ENCODE measurements at places on chromosomes 12 and 14. TPM values are rescaled to one million over a fixed set of nuclear protein-coding genes. Genes with fewer than 3 reads are reported as not detected.

- no peaks in the 10 kb centered on the region for H3K4me1 ChIP-seq
- no peaks in the 10 kb centered on the region for H3K27me3 ChIP-seq
- H3K4me3 ChIP-seq, result no peak overlapping the region
- no peak overlapping the region for H3K27ac ChIP-seq
- H3K36me3 ChIP-seq, result peaks cover 14% of the 10 kb centered on the region
- no peak for DNase-seq
Measured at GRCh38 chr12:57813971-57814772, 4.4 kb downstream of the AVIL start.

The ETNK1 gene
- 26.4 TPM for total RNA-seq

GRCh38 chr12:82412246-82412645 is 53.9 kb downstream of the METTL25 start:
- no peaks in the 10 kb centered on the region for H3K27me3 ChIP-seq
- DNase-seq, result no peak
- no peaks in the 10 kb centered on the region for H3K4me1 ChIP-seq
- no peak overlapping the region for H3K4me3 ChIP-seq

The CLEC7A gene
- 3.7 TPM for total RNA-seq

The CABP1 gene
- 0.11 TPM for total RNA-seq

The TMED8 gene
- total RNA-seq, result 5.1 TPM

- no peak overlapping the region for H3K4me3 ChIP-seq
- no peak for DNase-seq
- H3K27ac ChIP-seq, result no peak overlapping the region
- H3K27me3 ChIP-seq, result peaks cover 2% of the 10 kb centered on the region
- no peaks in the 10 kb centered on the region for H3K36me3 ChIP-seq
Measured at GRCh38 chr12:130353081-130353480, 15.4 kb downstream of the PIWIL1 start.

The TMTC2 gene
- 2.1 TPM for total RNA-seq

DNA sequence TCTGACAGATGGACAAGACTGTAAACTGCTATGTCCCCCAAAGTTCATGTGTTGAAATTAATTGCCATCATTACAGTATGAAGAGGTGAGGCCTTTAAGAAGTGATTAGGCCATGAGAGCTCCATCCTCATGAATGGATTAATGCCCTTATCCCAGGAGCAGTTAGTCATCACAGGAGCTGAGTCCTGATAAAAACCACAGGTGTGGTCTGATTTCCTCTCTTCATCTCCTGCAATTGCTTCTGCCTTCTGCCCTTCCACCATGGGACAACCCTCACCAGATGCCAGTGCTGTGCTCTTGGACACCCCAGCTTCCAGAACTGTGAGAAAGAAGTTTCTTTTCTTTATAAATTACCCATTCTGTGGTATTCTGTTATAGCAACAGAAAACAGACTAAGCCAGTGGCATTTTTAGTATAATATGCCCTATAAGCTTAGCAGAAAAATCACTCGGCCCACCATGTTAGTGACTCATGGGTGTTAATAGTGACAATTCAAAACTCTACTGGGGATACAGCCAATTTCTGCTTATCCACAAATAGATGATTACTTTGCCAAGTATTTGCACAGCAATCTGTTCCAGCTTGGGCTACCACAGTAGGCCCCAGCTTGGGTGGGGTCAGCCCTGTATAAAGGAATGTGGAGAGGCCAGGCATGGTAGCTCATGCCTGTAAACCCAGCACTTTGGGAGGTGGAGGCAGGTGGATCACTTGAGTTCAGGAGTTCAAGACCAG is 129.0 kb upstream of the BCL2L14 start:
- H3K4me3 ChIP-seq, result no peak overlapping the region
- no peak for DNase-seq
- no peaks in the 10 kb centered on the region for H3K36me3 ChIP-seq
